ENCODE measurements at places on chromosomes 12 and 14.

DNA sequence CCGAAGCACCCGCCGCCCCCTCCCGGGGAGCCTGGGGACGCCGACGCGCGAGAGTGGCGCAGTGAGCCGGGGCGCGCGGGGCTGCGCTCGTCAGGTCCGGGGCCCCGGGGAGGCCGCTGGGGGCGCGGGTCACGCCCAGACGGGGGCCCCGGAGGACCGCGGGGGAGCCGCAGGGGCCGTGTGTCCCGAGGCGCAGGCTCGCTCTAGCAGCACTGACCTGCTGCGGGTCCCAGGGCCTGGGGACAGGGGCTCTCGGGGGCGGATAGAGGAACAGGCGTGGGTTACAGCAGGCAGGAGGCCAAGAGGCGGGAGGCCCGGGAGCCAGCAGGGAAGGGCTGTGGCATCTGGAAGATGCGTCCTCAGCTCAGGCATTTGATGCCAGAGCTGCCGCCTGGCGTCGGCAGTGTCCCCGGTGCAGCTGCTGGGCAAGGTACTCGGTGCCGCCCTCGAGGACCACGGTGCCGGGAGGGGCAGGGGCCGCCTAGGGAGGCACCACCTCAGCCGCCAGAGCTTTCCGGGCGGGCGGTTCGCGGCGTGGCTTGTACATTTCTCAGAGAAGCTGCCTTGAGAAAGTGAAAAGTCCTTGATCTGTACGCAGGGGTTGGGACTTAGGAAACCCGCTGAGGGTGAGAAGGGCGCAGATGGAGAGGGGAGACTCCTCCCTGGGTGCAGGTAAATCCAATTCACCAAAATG is 1.2 kb downstream of the WNT5B start:
- no peak for DNase-seq

DNA sequence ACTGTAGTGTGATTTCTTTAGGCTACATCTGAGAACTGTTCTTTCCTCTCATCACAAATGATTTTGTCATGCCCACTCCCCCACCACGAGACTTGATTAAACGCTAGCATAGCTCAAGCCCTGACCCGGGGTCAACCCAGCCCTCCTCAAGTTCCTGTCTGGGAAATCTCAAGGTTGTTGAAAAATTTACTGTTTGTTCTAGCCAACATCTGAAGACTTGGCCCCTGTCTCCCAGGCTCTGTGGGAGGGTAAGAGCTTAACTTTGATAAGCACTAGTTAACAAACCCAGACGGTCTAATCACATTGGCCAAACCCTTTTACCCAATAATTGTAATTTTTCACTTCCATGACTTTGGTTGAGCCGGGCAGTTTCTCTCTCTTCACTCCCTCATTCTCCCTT is 86.2 kb upstream of the AMIGO2 start:
- no peak for DNase-seq

- no peak for DNase-seq
Observed at GRCh38 chr14:92615451-92615850, 101.9 kb downstream of the RIN3 start.

DNA sequence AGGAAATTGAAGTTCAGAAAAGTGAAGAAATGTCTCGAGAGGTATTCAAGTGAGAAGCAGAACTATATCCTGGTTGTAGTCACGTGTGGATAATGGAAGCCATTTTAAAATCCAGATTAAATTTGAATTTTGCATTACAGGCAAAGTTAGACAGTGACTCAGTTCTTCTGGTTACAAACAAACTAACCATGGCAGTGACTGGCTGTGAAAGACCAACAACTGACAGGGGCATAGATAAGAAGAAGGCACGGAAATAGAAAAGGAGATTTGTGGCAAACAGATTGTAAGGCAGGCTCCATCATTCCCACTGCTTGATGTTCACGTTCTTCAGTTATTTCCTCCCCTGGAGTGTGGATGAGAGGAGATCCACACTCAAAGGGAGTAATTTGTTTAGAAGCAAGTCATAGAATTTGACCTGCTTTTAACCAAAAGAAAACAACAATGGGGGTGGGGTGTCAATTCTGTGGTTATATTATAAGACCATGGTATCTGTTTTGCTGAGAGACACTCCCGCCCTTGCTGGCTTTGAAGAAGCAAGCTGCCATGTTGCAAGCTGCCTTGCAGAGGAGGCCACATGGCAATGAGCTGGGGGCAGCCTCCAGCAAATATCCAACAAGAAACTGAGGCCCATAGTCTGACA is 795.3 kb downstream of the VRK1 start:
- DNase-seq, result no peak

DNA sequence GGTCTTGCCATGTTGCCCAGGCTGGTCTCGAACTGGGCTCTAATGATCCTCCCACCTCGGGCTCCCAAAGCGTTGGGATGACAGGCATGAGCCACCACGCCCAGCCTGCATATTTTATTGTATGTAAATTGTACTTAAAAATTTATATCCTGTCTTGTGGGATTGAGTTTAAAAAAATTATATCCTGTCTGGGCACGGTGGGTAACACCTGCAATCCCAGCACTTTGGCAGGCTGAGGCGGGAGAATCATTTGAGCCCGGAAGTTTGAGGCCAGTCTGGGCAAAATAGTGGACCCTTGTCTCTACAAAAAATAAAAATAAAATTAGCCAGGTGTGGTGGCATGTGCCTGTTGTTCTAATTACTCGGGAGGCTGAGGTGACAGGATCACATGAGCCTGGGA is 13.9 kb upstream of the CEBPE start:
- no peak for DNase-seq

DNA sequence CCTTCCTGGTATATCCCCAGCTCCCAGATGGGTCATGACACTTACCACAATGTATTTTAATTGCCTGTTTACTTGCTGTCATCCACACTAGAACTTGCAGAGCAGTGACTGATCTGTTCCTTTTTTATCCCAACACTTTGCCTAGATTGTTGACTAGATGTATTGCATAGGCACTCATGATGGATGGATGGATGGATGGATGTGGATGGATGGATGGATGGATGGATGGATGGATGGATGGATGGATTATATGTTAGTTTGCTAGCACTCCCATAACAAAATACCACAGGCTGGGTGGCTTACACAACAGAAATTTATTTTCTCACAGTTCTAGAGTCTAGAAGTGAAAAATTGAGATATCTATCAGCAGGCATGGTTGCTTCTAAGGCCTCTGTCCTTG is 8.7 kb upstream of the CKAP4 start:
- no peak for DNase-seq

- DNase-seq, result no peak
Observed at GRCh38 chr14:28771168-28771567, 4.6 kb downstream of the FOXG1 start.

- DNase-seq, result no peak
Observed at GRCh38 chr12:94575645-94576403, 74.5 kb downstream of the TMCC3 start.

- DNase-seq, result no peak
Observed at GRCh38 chr12:92733661-92734060, 30.9 kb downstream of the PLEKHG7 start.

GRCh38 chr14:95681153-95681552 is 5.1 kb upstream of the TCL1B start:
- no peak for DNase-seq

- peak; percentile 30 for DNase-seq
Observed at GRCh38 chr12:321606-322326, 59.1 kb upstream of the SLC6A13 start.

DNA sequence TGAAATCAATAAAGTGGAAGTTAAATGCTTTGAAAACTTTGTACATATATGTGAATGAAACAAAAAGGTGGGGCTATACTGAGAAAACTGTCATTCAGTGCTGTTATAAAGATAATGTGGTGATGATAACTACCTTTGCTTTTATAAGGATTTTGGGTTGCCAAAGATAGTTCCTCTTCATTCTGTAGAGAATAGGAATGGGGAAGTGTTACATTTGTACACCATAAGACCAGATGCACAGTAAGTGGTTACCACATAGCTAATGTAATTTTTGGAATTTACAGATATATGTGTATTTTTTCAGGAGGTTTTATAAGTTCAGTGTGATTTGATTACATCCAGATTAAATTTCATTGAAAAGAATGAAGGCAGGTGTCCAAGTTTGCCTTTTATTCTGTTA is 18.1 kb downstream of the RAB21 start:
- no peak for DNase-seq

DNA sequence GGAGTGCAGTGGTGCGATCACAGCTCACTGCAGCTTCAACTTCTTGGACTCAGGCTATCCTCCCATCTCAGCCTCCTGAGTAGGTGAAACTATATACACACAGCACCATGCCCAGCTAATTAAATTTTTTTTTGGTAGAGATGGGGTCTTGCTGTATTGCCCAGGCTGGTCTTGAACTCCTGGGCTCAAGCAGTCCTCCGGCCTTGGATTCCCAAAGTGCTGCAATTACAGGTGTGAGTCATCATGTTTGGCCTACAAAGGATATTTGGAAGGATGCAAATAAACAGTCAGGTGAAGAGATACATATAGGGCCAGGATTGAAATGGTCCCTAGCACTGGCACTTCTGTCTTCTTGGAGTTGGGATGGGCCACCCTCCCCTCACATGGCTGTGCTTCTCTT is 23.9 kb downstream of the RCOR1 start:
- no peak for DNase-seq

DNA sequence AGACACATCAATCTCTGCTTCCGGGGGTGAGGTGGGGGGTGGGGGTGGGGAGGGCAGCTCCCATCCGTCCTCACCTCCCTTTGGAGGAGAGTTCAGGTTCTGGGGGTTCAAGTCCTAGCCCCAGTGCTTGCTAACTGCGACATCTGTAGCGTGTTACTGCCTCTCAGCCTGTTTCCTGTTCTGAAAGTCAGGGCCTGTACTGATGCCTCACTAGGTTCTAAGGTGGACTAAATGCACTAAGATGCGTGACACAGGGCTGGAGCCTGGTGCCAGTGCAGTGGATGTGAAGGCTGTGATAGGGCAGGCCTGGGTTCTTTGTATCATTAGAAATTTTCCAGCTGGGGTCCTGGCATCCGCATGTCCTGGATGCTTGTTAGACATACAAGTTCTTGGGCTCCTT is 17.3 kb upstream of the TDRD9 start:
- DNase-seq, result no peak
